Stimulated activated CD8-positive, alpha-beta memory T cell treated with anti-CD3 and anti-CD28 coated beads, Interleukin-4, amount 100 ng/mL, for 4 hours (primary cell): ENCODE measurements at places on chromosomes 2 and 18.
A peak's percentile ranks its signal among the peaks of the same experiment; 100 is the strongest.

GRCh38 chr2:10300328-10300920 is 2.3 kb upstream of the HPCAL1 start:
- no peak for DNase-seq

GRCh38 chr2:120995656-120996190 is 260.1 kb downstream of the GLI2 start:
- no peak for DNase-seq

- DNase-seq, result no peak
These were observed 18.5 kb downstream of the RBMS1 start for GRCh38 chr2:160474891-160475787.

- no peak for DNase-seq
These were observed 165.0 kb upstream of the NCKAP5 start for GRCh38 chr2:133732982-133733900.

DNA sequence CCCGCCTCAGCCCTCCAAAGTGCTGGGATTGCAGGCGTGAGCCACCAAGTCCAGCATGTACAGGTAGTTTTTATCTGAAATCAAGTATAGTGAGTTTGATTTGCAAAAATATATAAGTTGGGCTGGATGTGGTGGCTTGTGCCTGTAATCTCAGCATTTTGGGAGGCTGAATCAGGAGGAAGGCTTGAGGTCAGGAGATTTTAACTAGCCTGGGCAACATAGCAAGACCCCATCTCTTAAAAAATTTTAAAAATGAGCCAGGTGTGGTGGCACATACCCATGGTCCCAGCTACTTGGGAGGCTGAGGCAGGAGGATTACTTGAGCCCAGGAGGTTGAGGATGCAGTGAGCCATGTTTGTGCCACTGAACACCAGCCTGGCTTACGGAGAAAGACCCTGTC is 5.6 kb upstream of the GALM start:
- no peak for DNase-seq

DNA sequence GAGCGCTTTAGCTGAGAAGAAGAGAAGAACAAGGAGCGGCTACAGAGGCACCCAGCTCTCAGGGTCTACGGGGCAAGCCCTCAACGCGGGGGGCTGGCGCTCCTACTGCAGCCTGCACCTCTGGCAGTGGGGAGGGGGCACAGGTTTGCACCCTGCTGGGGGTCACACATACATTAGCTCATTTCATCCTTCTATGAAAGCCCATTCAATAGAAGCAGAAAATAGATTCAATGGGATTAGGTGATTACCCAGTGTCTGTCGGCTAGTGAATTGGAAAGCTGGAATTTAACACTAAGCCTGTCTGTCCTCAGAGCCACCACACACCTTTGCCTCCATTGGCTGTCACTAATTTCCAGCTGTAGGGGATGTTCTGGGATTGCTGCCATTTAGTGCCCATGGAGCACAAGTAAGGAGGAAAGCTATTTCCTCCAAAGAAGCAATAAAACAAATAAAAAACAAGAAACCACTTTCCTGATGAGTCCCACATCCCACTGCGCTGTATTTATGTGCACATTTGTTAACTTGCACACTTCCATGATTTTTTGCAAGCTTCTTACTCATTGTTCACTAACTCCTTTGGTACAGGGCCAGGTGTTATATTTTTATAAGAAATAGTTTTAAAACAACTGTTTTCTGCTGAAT is 319.6 kb upstream of the REV1 start:
- no peak for DNase-seq

DNA sequence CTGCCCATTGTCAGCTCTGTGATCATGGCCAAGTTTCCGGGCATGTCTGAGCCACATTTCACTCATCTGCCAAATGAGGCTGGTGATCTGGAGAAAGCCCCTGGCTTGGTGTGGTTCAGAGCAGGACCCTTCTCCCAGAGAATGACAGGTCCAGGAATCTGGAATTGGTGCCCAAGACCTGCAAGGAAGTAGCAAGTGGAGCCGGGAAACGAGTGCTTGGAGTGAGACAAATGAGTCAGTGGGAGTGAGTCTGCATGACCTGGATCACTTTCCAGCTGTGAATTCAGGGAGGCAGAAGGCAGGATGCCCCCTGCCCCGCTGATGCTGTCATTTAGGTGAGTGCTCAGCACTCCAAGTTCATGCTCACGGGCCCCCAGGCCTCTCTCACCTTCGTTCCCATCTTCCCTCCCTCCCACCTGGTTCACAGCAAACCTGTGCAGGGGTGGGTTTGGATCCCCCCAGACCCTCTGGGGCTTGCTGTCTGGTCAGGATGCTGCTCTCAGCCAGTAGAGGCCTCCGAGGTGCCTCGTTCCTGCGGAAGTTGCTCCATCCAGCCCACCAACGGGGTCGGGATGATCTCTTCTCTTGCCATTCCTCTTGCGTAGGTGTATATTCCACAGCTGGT is 104.4 kb downstream of the INHBB start:
- DNase-seq, result no peak

DNA sequence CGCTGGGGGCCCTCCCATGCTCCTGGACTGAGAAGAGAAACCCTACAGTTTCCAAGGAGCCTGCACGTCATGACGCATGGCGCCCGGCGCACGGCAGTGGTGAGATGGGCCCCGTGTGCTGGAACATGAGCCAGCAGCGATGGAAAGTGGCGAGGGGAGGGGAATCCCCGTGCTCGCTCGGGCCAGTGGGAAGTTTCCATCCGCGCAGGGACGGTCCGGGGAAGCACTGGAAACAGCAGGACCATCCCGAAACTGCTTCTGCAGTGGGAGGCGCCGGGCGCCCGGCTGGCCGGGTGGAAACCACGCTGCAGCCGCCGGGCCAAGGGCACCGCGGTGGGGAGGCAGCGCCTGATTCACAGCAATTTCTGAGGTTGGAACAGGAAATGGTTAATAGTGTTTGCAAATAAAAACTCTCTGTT is 4.9 kb upstream of the PDCD1 start:
- DNase-seq, result peak; percentile 30

DNA sequence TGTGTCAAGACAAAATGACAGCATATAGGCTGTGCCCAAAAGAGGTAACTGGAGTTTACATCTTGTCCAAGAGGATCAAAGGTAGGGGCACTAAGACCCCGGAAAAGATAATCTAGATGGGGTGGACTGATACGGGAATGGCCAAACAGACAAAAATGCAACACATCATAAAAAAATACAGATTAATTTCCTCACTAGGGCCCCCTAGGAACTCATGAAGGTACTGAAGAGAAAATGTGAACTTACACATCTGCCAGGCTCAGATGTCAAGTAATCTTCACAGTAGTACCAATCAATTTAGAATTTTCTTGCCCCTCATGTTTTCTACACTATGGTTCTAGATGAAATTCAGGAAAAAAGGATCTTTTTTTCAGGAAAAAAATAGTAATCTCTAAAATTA is 115.6 kb upstream of the REG3A start:
- no peak for DNase-seq

GRCh38 chr2:216922175-216922780 is 62.4 kb upstream of the TNP1 start:
- DNase-seq, result no peak

DNA sequence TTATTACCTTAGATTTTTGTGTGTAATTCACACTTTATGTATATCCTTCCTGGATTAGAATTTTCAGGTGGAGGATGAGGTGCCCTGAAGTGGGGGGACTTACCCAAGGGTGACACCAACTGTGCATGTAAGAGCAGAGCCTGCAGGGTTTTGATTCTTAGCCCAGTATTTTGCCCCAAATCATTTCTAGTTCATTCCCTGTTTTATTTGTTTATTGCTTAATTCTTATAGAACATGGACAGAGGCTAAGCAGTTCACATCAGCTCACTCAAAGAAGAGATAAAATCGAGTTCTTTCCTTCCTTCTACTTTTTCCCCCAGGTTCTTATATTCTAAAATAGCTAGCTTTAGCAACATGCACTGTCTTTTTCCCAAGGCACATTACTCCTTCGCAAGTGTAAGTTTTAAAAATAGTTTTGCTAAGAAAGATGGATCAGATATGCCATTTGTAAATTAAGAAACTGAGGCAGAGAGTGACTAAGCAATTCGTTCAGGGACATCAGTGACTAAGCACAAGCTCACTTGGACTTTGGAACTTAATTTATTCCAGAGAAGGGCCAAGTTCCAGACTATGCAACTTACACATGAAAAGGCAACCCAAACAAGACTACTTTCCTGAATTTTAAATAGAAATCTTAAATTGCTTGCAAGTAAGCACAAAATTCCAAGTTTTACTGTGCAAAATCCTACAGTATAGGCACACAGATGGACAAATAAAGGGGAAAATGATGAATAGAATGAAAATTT is 427.9 kb upstream of the POU3F3 start:
- DNase-seq, result no peak

DNA sequence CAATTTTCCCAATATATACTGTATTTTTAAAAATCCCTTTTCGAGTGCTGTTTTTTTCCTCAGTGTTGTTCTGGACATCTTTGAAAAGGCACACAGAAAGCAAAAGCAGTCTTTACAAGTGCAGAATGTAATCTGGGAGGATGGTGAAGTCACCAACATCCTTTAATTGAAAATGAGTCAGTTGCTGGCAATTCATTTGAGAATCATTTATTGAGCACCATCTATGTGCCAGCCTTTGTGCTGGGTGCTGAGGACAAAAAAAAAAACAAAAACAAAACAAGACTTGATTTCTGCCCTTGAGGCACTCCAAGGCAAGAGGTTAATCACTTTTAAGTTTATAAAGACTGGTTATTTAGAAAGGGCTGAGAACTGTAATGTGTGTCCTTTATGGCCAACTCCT is 46.7 kb upstream of the ACVR1 start:
- DNase-seq, result no peak

- no peak for DNase-seq
These were observed 284.7 kb downstream of the CYP26B1 start for GRCh38 chr2:71862921-71863320.

DNA sequence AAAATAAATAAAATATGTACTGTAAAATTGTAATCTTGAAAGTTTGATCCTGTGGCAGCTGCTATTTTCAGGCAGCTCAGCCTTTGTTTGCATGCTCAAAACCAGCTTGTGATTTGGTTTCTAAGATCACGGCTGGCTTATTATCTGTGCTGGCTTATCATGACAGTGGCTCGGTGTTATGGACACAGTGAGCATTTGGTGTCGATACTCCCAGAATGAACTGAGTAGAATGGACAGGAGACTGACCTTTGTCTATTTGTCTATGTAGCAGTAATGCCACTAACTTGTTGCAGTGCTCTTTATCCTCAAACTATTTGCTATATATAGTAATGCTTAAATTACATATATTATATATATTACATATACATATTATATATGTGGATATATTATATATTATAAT is 58.8 kb downstream of the NEDD4L start:
- no peak for DNase-seq

GRCh38 chr2:71880846-71881610 is 266.6 kb downstream of the CYP26B1 start:
- DNase-seq, result no peak

- no peak for DNase-seq
These were observed 214.2 kb downstream of the ICOS start for GRCh38 chr2:204150721-204151120.

- no peak for DNase-seq
These were observed 87.7 kb downstream of the LIMS1 start for GRCh38 chr2:108621687-108622681.

DNA sequence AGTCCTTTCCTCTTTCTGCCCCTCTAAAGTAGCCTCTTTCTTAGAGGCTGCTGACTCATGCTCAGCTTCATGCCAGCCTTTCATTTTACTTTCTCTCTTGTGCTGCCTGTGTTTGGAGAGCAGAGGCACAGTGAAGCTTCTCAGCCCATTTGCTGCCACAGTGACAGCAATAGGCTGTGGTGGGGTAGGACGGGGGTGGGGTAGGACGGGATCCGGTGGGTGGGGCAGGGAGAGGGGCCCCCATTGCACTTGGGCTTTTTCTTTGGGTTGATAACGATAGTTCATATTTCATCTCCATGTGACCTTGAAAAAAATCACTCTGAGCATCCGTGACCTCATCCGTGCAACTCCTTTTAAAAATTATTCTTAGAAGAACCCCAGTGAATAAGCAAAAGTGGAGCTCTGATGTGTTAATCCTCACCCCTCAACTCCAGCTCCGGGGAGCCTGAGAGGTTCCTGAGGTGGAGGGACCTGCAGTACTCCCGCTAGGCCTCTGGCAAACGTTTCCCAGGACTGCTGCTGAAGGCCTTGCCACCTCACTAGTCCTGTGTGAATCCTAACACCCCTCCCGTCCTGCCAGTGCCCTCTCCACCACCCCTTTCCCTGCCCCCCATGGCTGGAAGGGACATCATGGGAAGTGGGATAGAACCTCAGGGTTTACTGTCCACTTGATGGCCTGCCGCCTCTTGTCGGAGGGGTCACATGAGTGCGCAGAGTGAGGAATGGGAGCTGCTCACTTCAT is 70.8 kb downstream of the INPP4A start:
- DNase-seq, result no peak
